Vagina (tissue), 2 donors: ENCODE measurements at places on chromosomes 16 and 17.

DNA sequence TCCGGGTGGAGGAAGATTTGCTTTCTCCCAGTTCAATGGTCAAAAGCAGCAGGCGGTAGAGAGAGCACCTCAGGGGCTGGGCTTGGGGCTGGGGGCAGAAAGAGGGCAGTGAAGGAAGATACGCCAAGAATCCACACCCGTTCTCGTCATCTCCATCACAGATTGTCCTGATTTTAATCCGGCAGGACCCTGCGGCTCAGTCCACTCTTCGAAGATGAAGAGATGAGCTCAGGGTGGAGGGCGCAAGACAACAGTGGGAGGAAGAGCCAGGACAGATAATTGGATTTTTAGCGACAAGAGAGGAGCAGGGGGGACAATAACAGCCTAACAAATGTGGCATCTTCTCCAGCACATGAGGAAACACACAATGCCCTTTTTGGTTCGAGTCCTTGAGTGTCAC lies 165.9 kb downstream of the SDK2 start:
- no peak for DNase-seq

DNA sequence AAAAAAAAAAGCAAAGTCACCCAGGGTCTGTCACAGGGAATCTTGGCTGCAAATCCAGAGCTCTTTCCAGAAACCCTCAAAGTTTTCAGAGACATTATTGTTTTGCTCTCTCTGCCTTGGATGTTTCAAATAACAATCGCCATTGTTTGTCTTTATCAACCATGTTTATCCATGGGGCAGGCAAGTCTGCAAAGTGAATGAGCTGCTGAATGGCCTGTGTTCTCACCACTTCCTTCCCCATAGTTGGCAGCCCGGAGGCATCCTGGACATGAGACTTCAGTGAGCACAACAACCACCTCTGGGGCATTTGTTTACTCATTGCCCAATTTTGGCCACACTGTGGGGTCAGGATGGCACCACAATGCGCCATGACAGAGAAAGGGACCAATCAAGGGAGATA lies 53.1 kb upstream of the USP7 start:
- no peak for DNase-seq

- DNase-seq: peak; percentile 78
These were observed 43.5 kb downstream of the NT5M start for GRCh38 chr17:17346428-17347233.

DNA sequence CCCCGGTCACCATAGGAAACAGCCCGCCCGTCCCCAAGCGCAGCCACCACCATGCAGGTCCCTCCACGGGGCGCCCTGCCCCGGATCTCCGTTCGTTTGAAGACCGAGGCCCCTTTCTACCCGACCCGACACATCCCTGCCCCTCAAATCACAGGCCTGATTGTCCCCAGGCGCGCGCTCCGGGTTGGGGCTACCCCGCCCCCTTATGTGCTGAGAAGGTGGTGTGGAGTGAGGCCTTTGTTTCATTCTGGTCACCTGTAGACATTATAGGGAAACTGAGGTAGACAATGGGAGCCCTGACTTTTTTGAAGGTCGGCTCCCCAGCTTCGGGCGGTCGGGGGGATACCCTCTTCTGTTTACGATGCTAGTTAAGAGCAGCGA lies 763 bp upstream of the ACTG1 start:
- DNase-seq: no peak

GRCh38 chr16:57570301-57571070 lies 28.0 kb downstream of the ADGRG5 start:
- DNase-seq: peak; percentile 75

DNA sequence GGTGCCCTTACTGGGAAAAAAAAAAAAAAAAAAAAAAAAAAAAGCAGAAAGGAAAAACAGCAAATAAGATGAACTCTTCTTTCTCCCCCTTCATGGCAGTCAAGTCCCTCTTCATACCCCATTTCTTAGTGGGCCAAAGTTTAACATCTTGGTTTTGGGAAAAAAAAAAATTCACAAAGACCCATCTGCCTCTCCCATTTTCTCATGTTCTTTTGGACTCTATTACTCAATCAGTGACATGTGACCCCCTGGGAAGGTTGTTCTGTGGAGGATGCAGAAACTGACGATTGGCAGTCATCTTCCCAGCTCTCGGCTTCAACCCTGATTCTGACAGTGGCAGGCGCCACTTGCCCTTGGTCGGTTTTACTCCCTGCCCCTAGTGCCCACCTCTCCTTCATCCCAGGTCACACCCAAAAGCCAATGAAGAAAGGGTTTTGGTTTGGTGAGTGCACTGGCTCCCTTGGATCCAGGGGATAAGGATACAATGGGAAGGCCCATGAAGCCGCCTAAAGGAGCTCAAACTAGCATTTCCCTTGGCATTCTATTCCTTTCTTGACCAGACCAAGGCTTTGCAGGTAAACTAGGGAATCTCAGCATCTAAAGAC lies 60.7 kb upstream of the TBX2 start:
- no peak for DNase-seq

GRCh38 chr17:31328160-31328535 lies 6.7 kb upstream of the EVI2A start:
- no peak for DNase-seq

- no peak for DNase-seq
These were observed 31.9 kb upstream of the CPHXL start for GRCh38 chr16:75758215-75758614.

DNA sequence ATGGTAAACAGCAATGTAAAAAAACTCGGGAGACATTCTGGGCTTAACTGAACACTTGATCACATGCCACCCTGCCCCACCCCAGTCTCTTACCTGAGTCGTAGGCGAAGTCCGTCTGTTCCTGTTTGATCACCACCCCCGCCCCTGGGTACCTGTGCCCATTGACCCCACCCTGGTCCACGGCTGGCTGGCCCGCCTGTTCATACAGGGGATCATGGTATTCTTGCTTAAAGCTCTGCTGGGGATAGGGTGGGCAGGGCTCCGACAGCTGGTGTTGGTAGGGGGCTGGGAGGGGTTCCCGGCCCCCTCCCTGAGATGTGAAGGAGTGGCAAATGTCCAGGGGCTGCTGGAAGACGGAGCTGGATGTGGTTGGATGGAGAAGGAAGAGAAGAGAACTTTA lies 13.6 kb downstream of the ETV4 start:
- DNase-seq: no peak

DNA sequence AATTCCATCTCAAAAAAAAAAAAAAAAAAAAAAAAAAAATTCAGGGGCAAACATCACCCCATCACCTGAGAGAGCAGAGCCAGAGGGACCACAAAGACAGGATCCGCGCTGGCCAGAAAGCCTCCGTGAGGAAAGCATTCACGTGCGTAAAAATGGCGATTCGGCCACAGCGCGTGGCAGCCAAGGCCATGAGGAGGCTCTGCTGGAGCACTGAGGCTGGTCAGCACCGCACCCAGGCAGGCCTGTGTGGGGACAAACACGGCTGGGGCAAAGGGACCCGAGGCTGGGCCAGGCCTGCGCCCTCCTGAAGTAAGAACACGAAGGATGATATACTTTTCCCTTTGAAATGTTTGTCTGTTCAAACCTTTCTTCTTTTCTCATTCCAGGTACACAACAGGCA lies 45.2 kb downstream of the MAP1LC3B start:
- DNase-seq: no peak

- DNase-seq: peak; percentile 74
These were observed 99.5 kb downstream of the CDYL2 start for GRCh38 chr16:80704751-80705505.

DNA sequence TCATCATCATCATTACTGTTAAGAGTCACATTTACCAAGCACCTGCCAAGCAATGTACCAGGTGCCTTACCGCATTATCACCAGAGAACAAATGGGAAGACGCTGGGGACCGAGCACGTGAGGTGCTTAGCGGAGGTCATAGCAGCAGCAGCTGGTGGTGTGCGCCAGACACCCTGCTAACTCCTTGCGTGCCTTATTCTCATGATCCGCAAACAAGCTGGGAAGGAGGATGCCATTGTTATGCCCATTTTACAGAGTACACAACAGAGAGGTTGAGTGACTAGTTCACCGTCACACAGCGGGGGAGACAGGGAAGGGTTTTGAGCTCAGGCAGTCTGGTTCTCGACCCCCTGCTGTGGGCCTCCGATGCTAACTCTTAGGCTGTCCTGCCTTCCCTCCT lies 7.3 kb downstream of the ATP2A3 start:
- no peak for DNase-seq

- DNase-seq: no peak
These were observed 258.6 kb downstream of the SNX29 start for GRCh38 chr16:12235110-12235509.

GRCh38 chr16:76464955-76465620 lies 187.9 kb downstream of the CNTNAP4 start:
- no peak for DNase-seq

- no peak for DNase-seq
These were observed 154.7 kb downstream of the GRIN2A start for GRCh38 chr16:10027553-10027952.

DNA sequence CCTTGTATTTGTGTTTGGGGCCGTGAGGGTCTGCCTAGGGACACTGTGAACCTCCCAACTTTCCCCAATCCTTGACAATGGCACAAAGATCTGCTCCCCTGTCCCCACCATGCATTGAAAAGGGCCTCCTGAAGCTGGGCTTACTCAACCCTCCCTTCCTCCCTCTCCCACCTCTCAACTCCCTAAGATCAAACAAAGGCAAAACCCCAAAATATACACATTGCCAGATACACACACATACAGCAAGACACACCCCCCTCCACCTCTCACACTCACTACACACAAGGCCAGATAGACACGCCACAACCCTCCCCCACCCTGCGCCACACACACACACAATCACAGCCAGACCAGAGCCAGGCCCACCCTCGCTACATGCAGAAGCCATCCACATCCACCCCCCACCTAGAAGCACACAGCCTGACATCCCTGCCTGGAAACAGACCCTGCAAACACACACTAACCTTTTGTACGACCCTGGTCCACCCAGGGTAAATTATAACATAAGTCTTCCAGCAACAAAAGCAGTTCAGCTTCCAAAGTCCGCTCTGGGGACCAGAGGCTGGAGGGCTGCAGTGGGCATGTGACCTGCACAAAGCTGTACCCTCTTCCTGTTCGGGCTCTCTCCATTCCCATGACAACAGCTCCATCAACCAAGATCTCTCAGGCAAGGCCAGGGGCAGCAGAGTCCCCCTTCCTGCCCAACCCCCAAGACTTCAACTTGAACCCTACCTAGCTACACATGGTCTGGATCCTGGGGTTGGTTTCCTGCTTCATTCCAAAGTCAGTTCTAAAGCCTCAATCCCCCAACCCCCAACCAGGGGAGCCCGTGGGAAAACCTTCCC lies 1.9 kb downstream of the PCGF2 start:
- no peak for DNase-seq

DNA sequence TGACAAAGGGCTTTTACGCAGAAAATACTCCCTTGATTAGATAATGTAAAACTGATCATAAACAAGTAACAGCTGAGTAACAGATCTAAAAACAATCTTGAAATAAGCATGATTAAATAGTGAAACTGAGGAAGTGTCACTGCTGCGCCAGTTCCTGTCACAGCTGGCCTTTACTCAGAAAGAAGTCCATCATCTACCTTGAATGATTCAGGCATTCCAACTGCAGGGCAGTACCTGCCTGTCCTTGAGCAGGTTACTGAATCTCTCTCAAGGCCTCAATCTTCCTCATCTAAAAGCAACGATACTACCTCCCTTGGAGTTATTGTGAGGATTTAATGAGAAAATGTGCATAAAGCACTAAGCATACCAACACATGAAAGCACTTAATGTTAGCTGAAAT lies 12.7 kb downstream of the PHLPP2 start:
- no peak for DNase-seq

GRCh38 chr17:1412185-1413110 lies 12.4 kb upstream of the YWHAE start:
- DNase-seq: no peak

DNA sequence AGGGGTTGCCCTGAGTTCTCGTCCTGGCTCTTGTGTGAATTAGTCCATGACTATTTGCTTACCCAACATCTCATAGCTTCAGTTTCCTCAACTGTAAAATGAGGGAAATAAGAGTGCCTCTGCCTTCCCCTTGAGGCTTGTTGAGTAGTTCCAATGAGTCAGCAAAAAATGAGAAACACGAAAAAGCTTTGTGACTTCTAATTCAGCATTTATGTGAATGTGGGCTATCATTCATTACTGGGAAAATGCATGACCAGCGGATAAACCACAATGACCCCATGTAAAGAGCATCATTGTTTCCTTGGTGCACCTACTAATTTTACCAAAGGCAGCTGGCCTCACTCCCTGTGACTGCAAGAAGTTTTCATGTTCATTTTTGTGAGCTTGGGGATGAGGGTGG lies 374.6 kb upstream of the HSBP1 start:
- no peak for DNase-seq

DNA sequence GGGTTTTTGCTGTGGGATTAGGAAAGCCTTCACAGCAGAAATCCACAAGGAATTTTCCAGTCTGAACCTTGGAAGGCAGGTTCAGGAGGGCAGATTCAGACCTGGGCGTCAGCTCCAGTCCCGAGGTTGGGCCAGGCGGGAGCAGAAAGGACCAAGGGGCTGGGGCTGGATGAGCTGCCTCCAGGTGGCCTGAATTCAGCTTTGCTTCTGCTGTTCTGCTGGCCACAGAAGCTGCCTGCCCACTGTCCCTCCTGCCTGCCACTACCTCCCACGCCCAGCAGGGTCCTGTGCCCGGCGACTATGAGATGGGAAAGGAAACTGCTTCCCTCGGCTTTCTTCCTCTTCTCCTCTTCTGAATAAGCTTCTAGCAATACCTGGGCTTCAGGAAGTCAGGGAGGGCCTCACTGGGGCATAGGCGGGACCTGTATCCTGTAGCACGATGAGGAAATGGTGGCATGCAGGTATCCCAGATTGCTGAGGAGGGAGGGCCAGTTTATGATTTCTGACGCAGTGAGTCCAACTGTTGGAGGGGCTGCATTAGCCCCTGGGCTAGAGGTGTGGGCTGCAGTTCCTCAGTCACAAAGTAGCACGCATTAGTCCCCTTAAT lies 18.4 kb downstream of the TBX4 start:
- no peak for DNase-seq

- DNase-seq: no peak
These were observed 170.0 kb upstream of the ZNF267 start for GRCh38 chr16:31703526-31704128.

GRCh38 chr16:66858740-66859396 lies 14.7 kb downstream of the CA7 start:
- no peak for DNase-seq

GRCh38 chr17:44997733-44998520 lies 29.8 kb upstream of the C1QL1 start:
- DNase-seq: no peak

- no peak for DNase-seq
These were observed 65.2 kb downstream of the NKD1 start for GRCh38 chr16:50613281-50613963.
